ENCODE measurements at places on chromosomes 3 and 15.

- DNase-seq, result no peak
Observed at GRCh38 chr15:83062768-83063180, 4.3 kb downstream of the BTBD1 start.

DNA sequence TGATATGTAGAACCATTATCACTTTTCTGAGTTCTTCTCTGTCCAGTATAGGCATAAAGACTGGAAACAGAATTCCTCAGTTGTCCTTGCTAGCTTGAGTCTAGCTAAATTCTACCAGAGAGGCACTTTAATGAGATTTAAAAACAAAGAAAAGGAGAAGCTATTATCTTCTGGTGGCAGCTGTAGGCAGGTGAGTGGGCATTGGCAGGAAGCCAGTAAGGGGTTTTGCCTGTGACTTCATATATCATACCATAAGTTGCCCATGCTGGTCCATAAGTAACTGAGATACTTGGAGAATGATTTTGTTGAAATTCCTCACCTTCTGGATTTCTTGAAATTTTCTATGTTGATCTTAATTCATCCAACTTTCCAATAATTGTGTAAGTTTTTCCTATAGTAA lies 402.3 kb upstream of the TGFBR2 start:
- DNase-seq, result no peak

DNA sequence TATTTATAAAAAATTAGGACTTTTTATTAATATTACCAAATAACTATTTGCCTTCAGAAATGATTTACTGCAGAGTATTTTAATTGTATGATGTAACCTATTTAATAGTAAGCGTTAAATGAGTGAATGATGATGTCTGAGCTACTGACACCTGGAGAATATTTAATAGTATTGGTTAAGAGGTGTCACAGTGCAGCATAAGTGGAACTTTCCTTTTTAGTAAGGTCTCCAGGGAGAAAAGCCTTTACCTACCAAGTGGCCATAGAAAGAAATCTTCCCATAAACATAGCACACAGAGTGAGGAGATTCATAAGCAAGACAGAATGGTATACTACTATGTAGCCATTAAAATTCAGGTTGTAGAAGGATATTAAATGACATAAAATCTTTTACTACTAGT lies 441.7 kb downstream of the TBL1XR1 start:
- DNase-seq, result no peak

DNA sequence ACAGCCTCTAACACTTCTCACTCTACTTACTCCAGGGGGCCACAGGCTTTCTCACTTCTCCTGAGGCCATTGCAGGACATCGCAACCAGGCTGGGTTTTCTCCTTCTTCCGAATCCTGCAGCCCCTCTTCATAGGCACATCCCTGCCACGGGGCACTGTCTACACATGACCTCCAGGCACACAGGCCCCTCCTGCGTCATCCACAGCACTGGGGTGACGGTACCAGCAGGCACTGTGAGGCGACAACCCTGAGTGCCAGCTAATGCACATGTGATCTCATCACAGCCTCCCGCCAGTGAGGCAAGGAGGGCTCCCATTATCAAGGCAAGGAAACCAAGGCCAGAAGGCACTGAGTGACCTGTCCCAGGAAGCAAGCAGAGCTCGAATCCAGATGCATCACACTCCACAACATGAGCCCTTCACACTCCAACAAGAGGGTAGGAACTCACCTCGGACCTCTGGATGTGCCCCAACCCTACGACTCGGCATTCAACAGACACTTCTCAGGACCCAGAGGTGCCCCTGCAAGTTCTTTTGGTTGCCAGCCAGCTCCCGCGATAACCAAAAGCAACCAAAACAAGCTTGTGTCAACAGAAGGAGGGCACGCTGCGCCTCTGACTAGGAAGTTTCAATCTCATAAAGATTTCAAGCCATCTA lies 16.7 kb downstream of the FAM174B start:
- DNase-seq, result no peak

GRCh38 chr3:132079147-132079546 lies 44.3 kb upstream of the CPNE4 start:
- no peak for DNase-seq

GRCh38 chr15:101646672-101647071 lies 5.5 kb downstream of the TM2D3 start:
- no peak for DNase-seq

DNA sequence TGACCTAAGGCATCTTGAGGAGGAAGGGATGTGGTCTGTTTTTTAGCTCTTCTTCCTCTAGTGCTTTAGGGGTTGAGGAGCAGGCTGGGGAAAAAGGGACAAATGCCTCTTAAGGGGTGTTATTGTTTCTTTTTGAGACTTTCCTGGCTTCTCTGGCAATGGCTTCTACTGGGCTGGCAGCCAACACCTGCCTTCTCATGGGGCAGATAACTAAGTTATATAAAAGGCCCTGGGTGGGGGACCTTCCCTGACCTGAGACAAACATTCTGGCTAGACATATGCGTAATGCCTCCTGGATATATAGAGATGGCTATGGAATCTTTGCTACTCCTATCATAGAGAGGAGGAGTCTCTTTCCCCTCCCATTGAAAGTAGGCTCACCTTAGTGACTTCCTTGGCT lies 179.2 kb upstream of the PROK2 start:
- no peak for DNase-seq

GRCh38 chr3:152258448-152259393 lies 10.0 kb upstream of the MBNL1 start:
- DNase-seq, result no peak

DNA sequence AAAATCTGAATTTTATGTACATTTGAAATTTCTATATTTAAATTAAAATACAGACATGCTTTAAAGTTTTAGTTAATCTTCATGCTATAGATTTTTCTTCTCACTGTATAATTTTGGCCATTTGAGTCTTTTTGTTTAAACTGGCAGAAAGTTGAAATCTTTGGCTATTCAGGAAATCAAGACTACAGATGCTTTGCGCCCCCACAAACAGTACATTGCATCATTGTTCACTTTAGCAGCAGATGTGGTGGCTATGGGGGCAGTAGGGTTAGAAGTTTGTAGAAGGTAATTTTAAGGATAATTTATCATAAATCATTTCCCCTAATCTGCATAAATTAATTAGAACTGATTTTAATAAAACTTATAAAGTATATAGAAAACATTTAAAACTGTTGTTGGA lies 20.9 kb downstream of the SPPL2A start:
- DNase-seq, result no peak

DNA sequence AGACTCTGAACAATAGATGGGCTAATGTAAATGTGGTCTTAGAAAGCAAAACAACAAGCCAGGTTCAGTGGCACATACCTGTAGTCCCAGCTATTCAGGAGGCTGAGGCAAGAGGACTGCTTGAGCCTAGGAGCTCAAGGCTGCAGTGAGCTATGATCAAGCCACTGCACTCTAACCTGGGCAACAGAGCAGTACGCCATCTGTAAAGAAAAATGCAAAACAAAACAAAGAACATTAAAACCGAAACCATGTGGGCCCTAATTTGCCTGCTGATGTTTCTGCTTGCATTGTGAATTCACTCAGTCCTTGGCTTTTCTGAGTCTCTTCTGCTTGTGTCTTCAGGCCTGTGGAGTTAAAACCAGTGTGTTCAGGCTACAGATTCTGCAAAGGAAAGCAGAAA lies 56.7 kb downstream of the CCNL1 start:
- no peak for DNase-seq

GRCh38 chr3:176988795-176989194 lies 208.5 kb downstream of the TBL1XR1 start:
- DNase-seq, result no peak

DNA sequence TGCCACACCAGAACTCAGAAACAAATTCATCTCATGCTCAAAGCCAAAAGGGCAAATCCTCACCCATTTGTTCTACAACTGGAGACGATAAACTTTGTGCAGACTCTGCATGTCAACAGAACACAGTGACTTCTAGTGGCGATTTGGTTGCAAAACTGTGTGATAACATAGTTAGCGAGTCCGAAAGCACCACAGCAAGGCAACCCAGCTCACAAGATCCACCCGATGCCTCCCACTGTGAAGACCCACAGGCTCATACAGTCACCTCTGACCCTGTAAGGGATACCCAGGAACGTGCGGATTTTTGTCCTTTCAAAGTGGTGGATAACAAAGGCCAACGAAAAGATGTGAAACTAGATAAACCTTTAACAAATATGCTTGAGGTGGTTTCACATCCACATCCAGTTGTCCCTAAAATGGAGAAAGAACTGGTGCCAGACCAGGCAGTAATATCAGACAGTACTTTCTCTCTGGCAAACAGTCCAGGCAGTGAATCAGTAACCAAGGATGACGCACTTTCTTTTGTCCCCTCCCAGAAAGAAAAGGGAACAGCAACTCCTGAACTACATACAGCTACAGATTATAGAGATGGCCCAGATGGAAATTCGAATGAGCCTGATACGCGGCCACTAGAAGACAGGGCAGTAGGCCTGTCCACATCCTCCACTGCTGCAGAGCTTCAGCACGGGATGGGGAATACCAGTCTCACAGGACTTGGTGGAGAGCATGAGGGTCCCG lies 199.7 kb downstream of the AKAP13 start:
- DNase-seq, result no peak

DNA sequence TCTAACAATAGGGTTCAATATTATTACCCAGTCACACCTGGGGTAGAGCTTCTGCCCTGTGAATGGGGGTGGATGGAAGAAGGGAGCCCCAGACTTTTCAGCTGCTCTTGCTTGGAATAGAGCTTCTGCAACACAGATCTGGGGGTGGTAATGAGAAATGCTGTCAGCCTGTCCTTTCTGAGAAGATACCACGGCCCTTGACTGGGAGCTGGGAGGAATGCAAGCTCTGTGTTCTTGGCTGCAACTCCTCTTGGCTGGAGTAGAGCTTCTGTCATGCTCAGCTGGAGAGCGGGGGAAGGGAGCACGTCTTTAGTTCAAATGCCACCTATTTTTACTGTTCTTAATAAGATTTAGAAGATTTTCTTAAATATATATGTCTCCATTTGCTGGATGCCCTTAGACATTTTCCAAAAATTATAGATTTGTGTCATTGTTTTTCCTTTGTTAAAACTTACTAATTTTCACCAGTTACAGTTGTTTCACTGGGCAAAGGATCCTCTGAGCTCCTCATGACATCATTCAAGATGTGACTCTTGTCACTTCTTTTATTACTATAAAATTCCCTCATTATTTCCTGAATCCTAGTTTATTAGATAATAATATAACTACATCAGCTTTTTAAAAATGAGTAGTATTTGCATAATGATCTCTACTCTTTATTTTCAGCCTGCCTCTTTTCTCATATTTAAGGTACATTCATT lies 180.0 kb upstream of the TGFBR2 start:
- DNase-seq, result peak; percentile 57

- no peak for DNase-seq
Observed at GRCh38 chr3:160968761-160969160, 136.4 kb downstream of the B3GALNT1 start.

GRCh38 chr3:31858439-31858838 lies 122.6 kb downstream of the OSBPL10 start:
- DNase-seq, result no peak

DNA sequence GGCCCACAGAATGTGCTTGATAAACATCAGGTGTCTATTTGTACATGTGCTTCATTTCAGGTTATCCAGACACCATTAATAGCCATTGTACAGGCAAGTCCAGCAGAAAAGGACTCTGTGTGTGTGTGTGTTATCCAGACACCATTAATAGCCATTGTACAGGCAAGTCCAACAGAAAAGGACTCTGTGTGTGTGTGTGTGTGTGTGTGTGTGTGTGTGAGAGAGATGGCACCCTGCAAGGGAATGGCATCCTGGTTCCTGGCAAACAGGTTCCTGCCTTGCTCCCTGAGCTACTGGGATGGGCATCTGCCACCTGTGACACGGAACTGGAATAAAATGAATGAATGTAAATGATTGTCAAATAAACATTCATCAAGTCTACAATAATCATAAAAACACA lies 11.7 kb downstream of the SUCLG2 start:
- DNase-seq, result no peak

GRCh38 chr3:149917124-149917667 lies 53.5 kb downstream of the PFN2 start:
- no peak for DNase-seq

DNA sequence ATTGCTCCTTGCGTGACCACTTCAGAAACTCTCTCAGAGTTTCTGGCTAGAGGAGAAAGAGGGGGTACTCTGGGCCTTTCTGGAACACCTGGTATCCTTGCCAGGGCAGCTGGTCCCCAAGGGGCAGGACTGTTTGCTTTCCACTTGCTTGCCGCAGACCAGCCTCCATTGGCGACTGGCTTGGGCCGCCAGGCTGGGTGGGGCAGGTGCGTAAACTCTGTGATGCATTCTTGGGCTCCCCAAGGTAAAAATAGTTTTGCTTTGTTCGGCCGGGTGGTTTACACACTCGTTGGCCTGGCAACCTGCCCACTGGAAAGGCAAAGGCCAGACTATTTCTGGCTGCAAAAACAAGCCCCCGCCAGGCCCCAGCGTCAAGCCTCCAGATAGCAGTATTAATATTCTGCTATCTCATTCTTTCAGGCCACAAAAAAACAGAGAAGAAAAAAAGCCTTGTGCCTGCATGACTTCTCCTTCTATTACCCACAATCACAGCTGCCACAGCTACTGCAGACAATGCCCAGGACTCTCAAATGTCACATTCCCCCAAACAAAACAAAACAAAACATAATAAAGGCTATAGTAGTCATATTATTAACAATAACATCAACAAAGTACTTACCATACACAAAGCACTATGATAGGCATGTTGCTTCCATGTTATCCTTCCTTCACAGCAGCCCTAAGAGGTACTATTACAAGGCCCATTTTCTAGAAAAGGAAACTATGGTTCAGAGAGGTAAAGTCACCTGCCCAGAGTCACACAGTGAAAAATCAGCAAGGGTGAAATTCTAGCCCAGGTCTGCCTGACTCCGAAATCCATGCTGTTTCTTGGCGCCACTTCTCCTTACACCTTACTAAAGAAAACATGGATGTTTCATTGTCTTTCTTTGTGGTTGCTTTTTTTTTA lies 14.0 kb upstream of the SSUH2 start:
- peak; percentile 81 for DNase-seq

GRCh38 chr3:95923496-95924210 lies 890.7 kb upstream of the EPHA6 start:
- DNase-seq, result no peak

- no peak for DNase-seq
Observed at GRCh38 chr15:79659691-79660090, 227.6 kb downstream of the MINAR1 start.

GRCh38 chr15:77497110-77497737 lies 76.5 kb downstream of the HMG20A start:
- peak; percentile 64 for DNase-seq

GRCh38 chr15:99467853-99468464 lies 97.8 kb upstream of the MEF2A start:
- DNase-seq, result no peak

DNA sequence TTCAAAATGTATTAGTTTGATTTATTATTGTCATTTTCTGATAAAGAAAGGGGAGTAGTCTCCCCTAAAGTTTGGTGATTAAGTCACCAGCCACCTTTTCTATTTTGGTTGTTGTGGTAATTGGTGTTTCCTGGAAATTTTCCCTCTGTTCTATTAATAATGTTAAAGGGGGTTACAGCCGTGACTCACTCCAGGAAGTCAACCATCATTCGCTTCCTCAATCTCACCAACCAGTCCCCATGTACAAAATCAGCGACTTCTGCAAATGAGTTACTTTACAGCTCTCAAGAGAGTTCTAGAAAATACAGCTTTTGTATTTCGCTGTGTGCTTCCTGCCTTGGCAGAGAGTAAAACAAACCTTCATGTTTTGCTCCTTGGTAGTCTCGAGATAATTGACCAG lies 285.1 kb downstream of the LPP start:
- DNase-seq, result no peak

- DNase-seq, result no peak
Observed at GRCh38 chr3:183540501-183541234, 14.8 kb downstream of the KLHL6 start.

- no peak for DNase-seq
Observed at GRCh38 chr3:60514085-60514649, 737.1 kb downstream of the FHIT start.

- no peak for DNase-seq
Observed at GRCh38 chr3:51938780-51939425, 2.8 kb downstream of the RRP9 start.

Data from right lung (tissue), 10 donors.